MG63 (cell line): ENCODE measurements at places on chromosomes 7 and 10. TPM values are rescaled to one million over a fixed set of nuclear protein-coding genes. Genes with fewer than 3 reads are reported as not detected.

GRCh38 chr7:127770885-127771284 lies 118.9 kb downstream of the SND1 start:
- DNase-seq = no peak

DNA sequence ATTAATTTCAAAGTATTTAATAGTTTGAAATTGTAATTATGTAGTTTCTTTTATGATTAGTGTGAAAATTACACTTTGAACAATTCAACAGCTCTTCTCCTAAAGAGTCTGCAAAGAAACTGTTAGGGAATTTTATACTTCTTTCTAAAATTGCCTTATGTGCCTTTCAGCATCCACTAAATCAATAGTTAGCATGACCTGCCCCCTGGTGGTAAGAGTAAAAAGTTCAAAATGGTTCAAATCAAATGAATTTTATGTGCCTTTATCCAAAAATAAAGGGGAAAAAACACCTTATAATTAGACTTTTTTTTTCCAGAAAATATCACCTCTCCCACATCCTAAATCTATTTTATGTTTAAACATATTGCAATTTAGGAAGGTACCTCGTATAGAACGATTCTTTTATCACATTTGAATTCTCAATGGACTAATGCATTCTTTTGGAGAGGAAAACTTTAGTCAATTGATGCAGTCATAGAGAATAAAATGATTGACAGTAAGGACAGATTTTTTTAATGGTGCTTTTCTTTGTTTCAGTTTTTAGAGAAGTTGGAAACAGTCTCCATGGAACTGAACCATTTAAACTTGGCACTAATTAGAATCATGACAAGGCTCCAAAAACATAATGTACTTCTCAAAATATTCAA lies 163.7 kb downstream of the SEMA3D start:
- no peak for DNase-seq

The IL2RA gene
- not detected in 2 replicates for total RNA-seq

The PON1 gene
- not detected in 2 replicates for total RNA-seq

The HOXA2 gene
- 0.35 TPM in 1 of 2 replicates, not detected in the other for total RNA-seq

The LRIT2 gene
- not detected in 2 replicates for total RNA-seq

GRCh38 chr10:52210161-52210560 lies 103.9 kb upstream of the DKK1 start:
- DNase-seq = no peak

The ANKRD2 gene
- not detected in 2 replicates for total RNA-seq

DNA sequence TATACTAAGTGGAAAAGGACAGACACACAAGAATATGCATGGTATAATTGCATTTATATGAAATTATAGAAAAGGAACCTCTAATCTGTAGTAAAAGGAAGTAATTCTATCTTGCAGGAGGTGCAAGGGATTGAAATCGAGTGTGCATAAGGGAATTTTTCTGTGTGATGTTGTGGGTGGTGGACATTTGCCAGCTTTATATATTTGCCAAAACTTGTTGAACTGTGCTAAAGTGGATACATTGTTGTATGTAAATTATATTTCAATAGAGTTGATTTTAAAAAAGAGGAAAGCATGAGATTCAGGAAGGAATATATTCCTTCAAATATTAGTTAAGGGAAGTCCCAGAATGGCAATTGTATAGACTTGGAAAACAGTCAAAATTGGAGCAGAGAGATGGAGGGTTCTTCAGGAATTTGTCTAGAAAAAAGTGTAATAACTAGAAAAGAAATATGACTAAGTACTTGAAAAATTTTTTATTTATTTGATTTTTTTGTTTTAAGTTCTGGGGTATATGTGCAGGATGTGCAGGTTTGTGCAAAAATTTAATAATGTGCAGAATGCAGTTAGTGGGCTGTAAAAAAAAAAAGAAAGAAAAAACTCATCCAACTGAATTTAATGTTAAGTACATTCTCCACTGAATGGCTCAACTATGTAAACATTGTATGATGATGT lies 96.1 kb downstream of the ARL4A start:
- DNase-seq = no peak

- DNase-seq = no peak
These were observed 221.9 kb upstream of the SEMA3C start for GRCh38 chr7:81140775-81141174.

- no peak for DNase-seq
These were observed 742.1 kb downstream of the CNTNAP2 start for GRCh38 chr7:146858690-146859089.

The CAV2 gene
- 55.9 and 58.1 TPM in 2 replicates for total RNA-seq

DNA sequence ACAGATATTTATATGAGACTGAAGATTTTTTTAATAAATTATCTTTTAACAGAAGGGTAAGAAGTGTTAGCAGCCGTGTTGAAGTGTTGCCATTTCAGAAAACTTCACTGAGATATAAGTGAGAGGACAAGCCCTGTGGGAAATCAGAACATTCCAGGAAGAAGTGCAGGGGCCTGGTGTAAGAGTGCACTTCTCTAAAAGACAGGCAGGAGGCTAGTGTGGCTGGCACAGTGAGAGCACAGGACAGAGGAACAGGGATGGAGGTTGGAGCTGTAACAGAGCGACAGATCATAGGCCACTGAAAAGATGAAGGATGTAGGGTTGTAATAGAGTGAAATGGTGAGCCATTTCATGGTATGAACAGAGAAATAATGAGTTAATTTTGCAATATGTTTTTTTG lies 608.9 kb downstream of the SORCS1 start:
- DNase-seq = no peak

DNA sequence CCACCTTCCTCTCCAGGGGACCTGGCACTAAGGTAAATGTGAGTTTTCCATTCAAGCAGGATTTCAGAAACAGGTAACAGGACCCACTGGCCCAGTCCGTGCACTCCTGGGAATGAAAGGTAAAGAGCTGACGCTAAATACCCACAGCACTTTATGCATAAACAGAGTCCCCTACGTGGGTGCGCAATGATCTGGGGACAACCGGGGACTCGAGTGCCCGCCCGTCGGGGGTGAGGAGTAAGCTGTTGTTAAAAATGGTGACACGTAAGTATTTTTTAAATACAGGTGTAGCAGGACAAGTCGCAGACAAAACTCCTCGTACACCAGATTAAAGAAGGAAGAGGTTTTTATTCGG lies 47.2 kb upstream of the PPP2R2D start:
- DNase-seq = no peak

The LRRC61 gene
- not detected in 2 replicates for total RNA-seq
